ENCODE measurements at places on chromosomes 16 and 17.

DNA sequence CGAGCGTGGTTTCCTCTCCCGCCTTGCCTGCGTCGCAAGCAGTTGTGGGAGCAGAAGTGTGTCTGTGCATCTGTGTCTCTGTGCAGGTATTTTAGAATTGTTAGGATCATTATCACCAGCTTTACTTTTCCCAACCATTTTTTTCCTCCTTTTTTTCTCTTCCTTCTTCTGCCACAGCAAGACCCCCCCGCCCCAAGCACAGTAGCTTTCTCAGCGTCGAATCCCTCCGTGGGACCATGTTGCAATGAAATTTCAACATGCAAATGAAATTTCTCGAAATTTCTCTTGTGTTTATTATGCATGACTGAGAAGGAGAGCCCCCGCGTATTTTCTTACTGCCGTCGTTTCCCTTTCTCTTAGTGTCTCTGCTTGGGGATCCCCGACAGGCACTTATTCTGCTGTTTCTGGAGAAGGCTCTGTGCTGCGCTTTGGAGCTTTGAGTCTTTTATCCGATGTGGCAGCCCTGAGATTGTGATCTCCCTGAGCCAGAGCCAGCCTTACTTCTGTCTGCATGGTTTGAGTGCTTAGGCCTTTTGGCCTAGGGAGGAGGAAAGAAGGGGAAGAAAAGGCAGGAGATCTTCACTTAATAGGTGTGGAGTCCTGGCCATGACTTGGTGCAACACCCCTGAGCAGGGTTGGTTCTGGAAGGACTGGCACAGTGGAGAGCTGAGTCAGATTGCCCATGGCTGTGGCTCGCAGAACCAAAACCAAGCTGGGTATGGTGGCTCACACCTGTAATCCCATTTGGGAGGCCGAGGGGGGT, 5.0 kb downstream of the ARMC7 start:
- no peak for DNase-seq

- no peak for DNase-seq
Observed at GRCh38 chr17:57722704-57723043, 22.4 kb downstream of the CCDC182 start.

DNA sequence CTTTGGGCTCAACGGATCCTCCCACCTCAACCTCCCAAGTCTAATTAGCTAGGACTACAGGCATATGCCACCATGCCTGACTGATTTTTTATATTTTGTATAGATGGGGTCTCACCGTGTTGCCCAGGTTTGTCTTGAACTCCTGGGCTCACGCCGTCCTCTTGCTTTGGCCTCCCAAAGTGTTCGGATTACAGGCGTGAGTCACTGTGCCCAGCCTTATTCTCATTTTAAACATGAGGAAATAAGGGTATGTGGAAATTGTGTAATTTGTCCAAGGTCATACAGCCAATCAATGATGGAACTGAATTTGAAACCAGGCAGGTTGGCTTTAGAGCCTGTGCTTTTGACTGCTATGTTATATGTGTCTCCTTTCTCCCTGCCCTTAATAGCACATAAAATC, 27.4 kb upstream of the AQP8 start:
- no peak for DNase-seq

DNA sequence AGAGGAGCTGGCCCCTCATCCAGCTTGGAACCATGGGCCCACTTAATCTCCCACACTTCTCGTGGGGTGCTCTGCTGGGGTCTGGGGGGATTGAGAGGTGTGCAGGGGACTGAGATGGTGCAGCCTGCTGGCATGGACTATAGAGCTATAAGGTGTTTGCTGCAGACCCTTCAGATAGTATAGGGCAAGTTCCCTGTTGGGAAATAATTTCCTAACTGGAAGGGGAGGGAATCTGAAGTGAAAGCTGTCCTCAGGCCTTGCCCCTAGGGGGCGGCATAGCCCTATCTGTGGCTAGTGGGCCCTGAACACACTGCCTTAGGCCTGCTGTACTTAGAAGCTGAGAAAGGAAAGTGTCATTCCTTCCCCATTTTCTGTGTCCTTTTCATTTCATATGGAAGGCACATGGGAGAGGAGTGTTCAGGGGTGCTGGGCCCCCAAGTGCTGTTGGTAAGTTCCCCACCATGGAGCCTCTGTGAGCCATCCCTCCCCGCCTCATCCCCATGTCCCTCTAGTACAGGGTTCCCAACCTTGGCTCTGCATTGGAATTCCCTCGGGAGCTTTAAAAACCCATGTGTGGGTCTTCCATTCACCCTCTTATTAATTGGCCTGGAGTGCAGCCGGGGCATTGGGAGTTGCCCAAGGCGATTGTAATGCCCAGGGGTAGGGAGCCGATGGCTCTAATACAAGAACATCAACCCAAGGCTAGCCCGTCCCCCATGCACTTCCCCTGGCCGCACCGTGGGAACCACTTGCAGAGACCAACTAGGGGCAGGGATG, 19.7 kb downstream of the GOSR2 start:
- DNase-seq, result no peak

- DNase-seq, result no peak
Observed at GRCh38 chr16:87203060-87203656, 114.0 kb downstream of the C16orf95 start.
